ENCODE measurements at places on chromosomes 3 and 15. TPM values are rescaled to one million over a fixed set of nuclear protein-coding genes. Genes with fewer than 3 reads are reported as not detected.

Gene ALG1L2
- total RNA-seq: not detected

Gene SEMA6D
- total RNA-seq: under 0.01 TPM

Gene VILL
- 38.5 TPM for total RNA-seq

DNA sequence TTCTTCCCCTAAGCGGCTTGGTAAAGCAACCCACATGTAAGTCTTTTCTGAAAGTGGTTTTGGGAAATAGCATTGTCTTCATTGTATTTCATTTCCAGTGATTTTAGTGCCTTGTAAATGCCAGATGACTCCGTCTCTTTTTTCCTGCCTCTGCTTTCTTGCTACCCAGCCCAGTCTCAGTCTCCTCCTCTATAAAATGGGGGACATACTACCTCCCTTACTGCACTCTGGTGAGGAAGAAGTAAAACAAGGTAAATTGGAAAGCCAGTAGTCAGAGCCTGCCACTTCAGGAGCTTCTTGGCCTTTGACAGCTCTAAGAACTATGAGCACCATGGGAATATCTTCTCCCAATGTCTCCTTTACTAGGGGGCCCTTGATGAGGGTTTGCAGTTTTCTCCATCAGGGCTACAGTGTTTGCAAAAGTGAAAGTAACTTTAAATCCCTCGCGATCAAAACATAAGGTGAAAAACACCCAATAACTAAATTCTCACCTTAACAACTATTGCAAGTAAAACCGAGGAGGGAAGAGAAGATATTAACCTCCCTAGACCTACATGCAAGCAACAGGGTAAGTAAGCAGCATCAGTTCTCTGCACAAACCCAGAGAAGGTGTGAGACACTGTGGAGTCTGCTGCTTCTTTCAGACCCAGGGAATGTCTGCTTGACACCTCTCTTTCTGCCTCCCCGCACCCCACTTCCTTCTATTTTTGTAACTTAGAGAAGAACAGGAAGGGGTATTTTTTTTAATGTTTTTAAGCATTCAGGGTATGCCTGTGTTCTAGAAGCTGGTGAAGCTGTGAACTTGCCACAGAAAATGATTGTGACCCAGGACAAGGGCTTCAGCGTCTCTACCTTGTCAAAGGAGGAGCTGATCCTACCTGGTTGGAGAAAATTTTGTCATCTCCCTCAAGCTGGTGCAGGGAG lies 159.1 kb upstream of the EOMES start:
- peak; percentile 64 for DNase-seq

DNA sequence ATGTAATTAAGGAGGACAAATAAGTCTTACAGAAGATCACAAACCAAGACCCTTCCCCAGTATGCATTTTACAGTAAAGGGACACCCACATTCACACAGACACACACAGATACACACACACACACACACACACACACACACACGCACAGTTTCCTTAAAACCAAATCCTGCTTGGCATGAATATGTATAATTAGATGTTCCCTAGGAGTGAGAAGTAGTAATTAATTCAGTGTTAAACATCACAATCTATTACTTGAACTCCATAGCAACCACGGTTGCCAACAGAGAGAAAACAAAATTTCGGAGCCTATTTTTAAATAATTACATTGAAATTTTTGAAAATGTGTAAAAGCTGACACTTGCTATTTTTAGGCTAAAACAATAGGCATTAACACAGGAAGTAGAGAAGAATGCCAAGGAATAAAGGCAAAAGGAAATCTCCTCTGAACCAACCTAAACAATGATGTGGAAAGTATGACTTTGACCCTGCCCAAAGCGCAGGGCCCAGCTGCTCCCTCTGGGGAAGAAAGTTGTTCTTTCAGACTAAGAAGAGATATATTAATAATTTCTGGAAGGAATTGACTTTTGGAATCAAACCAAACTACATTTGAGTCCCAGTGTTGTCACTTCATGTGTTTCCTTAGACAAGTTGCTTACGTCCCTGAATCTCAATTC lies 215.3 kb downstream of the CPNE4 start:
- no peak for DNase-seq

DNA sequence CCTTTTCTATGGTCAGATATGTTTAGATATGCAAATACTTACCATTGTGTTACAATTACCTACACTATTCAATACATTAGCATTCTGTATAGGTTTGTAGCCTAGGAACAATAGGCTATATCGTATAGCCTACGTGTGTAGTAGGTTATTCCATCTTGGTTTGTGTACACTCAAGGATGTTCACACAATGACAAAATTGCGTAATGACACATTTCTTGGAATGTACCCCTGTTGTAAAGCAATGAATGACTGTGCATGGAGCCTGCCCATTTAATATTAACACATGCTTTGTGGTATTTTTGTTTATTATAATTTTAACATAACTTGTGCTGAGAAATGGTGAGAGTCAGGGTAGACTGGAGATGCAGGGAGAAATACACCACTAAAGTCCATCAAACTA lies 154.9 kb downstream of the LEKR1 start:
- DNase-seq: no peak

GRCh38 chr3:146493221-146493620 lies 23.9 kb upstream of the PLSCR2 start:
- no peak for DNase-seq

Gene RPP25
- 3.2 TPM for total RNA-seq

DNA sequence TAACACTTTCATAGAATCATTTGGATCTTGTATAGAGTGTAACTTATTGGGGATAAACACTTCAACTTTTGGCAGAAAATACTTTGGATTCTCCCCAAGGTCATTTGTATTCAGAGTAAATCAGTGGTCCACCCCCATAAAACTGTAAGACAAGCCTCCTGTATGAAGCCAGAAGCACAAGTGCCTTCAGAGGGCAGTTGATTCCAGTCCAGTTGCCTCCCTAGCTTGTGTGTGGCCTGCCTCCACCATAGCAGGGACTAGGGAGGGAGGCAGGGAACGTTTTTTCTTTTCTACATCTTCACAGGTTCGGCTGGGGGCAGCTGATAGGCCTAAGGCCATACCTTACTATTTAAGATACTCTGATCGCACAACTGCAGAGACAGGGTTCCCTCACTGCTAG lies 11.6 kb downstream of the GORASP1 start:
- DNase-seq: no peak

Gene CHRD
- total RNA-seq: under 0.01 TPM

DNA sequence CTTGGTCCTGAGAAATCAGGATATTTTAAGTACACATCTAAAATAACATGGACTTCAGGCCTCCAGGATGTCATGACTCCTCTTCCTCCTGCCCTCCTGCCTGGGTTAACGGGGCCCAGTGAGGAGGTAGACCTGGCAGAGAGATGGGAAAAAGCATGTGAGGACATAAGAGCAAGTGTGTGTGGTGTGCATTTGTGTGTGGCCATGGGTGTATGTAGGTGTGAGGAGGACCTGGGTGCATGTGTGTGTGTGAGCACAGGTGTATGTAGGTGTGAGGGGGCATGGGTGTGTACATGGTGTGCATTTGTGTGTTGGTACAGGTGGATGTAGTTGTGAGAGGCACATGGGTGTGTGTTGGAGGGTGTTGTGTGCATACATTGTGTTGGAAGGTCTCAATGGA lies 105.4 kb downstream of the EPHB1 start:
- DNase-seq: no peak

- no peak for DNase-seq
These were observed 14.4 kb upstream of the CDC25A start for GRCh38 chr3:48202632-48203031.

Gene ACAP2
- 34.7 TPM for total RNA-seq

- DNase-seq: no peak
These were observed 207.9 kb upstream of the CDIN1 start for GRCh38 chr15:36371509-36371908.

Gene LSAMP
- total RNA-seq: 0.27 TPM

DNA sequence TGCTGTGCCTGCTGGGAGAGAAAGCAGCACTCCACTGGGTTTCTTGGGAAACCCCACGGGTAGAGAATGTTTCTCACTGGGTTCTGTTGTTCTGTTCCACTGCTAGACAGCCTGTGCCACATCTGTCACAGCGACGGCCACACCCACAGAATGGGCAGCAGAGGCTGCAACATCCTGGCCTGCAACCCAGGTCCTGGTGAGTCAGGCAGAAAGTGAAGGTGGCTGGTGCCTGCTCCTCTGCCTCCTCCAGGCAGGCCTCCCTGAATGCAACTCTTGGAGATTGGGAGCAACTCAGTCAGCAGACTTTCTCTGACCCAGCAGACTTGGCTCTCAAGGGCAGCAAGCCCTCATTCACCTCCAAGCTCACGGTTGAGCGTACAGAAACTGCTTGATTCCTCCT lies 13.0 kb downstream of the C3orf18 start:
- no peak for DNase-seq

Gene ZDHHC23
- total RNA-seq: 11.0 TPM

Gene KLHL40
- under 0.01 TPM for total RNA-seq

GRCh38 chr3:121295452-121295851 lies 250.3 kb downstream of the POLQ start:
- DNase-seq: no peak

GRCh38 chr3:116191409-116191808 lies 253.9 kb downstream of the LSAMP start:
- no peak for DNase-seq

DNA sequence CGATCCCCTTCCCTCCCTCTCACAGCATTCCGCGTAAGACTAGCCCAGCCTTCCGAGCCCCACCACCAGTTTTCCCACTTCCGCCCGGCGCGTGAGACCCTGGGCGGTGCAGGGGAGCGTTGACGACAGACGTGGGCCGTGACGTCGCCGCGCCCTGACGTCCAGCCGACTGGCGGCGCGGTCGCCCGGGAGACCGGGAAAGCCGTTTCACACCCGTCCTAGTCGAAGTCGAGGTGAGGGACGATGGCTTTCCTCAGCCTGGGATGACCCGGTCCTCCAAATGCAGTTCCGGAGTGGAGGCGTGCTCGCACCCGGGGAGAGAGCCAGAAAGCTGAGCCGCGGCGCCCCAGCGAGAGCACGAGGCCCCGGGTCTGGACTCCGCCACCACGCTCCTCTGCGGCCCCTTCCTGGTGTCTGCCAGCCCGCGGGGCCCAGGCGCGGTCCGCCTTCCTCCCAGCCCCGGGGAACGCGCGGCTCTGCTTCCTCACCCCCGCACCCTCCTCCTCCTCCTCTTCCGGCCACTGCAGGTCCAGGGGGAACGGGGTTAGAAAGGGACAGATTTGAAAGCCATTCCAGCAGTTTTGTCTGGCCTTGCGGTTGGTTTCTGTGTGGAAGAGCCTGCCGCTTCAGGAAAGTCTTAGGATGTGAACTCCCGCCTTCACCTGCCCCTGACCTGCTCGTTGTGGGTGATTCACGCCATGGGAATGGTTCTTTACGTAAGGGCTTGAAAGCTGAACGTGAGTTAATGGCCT lies at the start of gene LEKR1:
Gene LEKR1 (plus strand): TSS at position 210 of the 752 bp plus-strand sequence. CDS start 2,977 bp downstream, outside the sequence.
- peak; percentile 45 for DNase-seq

- no peak for DNase-seq
These were observed 179.7 kb upstream of the LPP start for GRCh38 chr3:187973977-187974870.

- DNase-seq: no peak
These were observed 58.4 kb upstream of the LRTM1 start for GRCh38 chr3:54986294-54986693.

- peak; percentile 9 for DNase-seq
These were observed 176.9 kb upstream of the ANKRD28 start for GRCh38 chr3:15974647-15975046.

DNA sequence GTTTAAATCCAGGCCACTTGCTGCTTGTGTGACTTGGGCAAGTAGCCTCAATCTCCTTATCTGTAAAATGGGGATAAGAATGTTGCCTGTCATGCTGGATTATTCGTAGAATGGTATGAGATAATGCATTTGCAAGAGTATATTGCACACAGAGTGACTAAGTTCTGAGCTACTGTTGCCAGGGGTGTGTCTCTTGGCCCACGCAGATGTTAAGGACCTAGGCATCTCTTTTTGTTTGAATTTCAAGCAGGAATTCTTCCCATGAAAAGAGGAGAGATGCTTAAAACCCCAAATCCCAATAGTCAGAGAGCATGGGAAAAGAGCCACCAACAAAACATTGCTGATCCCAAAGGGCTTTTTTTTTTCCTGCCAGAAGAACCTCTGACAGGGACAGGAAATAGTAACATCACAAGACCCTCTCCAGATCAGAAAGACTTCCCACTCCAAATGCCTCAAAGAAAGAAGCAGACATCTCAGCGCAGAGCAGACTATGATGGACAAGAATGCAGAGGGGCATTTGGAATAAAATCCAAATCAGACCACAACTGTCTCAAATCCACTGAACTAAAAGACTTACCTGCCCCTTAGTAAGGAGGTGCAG lies 90.5 kb downstream of the MRPL46 start:
- no peak for DNase-seq

- no peak for DNase-seq
These were observed 37.5 kb upstream of the C3orf38 start for GRCh38 chr3:88112289-88112688.

Gene CLRN1
- not detected for total RNA-seq

DNA sequence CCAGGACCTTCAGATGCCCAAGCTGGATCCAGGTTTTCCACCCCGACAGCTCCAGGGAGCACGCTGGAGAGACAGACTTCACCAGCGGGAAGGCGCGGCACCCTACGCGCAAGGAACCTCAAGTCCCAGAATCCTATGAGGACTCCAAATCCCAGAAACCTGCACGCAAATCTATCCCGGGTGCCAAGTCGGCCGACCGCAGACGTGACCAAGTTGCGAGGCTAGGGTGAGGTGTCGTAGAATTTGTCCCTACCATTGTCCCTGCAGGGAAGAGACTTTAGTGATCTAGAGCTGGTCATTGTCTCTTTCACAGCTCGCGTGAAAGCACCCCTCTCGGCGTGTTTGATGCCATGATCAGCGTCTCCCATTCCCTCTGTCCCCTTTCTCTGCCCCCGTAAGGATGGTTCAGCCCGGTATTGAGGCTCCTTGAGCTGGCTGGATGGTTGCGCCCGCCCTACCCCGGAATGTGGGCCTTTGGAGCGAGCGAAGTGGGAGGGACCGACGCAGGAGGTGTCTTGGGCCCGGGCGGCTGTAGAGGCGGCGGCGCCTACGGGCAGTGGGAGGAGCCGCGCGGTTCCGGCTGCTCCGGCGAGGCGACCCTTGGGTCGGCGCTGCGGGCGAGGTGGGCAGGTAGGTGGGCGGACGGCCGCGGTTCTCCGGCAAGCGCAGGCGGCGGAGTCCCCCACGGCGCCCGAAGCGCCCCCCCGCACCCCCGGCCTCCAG lies at the start of gene PRKCI:
Gene PRKCI (plus strand): TSS at position 501 of the 723 bp plus-strand sequence. CDS start 246 bp downstream, outside the sequence.
- peak; percentile 75 for DNase-seq

DNA sequence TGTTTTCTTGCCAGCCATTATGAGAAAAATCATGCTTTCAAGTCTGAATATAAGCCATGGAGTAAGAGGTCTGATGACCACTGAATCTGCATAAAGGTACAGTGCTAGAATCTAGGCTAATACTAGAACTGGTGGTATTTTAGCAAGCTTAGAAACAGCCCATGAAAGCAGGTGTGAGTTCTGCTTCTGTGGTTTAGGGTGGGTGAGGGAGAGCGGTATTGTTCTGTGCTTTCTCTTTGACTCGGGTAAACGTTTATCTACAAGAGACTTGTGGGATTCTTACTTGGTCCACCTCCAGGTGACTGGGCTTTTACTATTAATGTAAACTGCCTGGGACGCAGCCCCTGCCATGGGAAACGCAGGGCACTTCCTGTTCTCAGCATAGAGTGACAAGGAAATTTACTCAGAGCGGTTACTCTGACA lies 55.2 kb downstream of the PGPEP1L start:
- peak; percentile 30 for DNase-seq
